ENCODE measurements at places on chromosomes 3 and 15.

DNA sequence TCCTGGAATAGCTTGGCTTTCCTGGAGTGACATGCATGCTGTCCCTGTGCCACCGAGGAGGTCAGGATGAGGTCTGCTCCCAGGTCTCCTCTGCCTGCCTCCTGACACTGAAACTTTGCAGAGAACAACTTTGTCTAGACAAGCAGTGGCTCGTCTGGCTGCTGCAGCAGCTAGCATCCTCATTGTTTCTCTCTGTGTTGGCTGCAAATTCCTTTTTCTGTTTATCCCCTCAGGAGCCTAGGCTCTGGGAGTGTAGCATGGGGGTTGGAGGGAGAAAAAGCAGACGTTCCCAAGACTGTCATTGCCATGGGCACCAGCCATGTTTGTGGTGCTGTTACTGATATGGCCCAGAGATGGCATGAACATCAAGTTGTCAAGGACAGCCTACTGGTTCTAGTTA, 208.7 kb upstream of the LRIG1 start:
- no peak for DNase-seq

GRCh38 chr3:161031134-161031533, 74.0 kb downstream of the B3GALNT1 start:
- no peak for DNase-seq

DNA sequence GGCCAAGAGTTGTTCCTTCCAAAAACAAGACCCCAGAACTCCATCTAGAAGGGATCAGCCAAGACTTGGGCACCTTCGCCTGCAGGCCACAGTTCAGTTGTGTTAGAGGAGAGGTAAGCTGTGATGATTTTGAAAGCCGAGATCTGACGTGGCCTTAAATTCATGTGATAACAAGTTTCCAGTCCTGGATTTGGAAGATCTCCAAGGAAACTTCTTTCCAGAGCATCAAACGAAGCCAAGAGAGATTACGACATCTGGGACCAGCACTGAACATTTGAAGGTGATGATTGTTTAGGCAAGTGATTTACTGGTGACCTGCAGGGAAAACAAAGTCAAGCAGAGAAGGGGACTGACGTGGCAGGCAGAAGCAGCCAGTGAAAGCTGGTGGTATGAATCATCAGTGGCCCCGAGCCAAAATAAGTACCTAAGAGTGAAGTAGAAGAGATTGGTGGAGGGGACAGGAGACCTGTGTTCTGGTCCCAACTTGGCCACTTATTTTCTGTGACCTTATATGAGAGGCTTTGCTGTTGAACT, 339.0 kb upstream of the PROK2 start:
- no peak for DNase-seq

DNA sequence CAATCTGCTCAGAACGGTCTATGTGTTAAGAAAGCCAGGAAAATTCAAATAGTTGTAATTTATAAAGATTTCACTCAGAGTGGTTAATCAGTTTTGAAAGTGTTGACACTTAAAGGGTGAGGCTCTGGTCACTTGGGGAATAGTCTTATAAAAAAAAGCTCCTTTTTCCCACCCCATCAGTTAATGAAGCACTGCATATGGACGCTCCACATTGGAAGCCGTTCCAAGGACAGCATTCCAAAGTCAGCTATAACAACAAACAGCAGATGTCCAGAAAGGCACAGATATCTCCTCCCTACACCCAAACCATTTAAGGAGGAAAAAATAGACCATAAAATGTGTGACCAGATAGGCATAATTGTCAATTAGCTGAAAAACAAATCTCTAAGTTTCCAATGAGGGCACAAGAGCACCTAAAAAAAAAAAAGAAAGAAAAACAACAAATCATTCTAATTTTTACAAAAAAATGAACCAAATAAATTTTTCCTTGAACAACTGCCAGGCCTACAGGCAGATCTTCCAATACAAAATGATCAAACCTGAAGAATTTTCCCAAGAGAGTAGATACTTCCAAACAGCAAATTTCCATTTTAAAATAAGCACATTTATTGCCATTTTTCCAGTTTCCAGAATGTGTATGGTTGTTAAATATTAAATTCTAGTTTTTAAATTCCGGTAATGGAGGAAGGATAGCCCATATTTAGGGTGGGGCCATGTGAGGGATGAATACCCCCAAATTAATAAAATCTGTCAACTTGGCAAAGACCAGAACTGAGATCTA, 198.3 kb downstream of the ERC2 start:
- DNase-seq, result no peak

- DNase-seq, result no peak
These were observed 97.1 kb upstream of the MYZAP start for GRCh38 chr15:57494581-57494980.

- no peak for DNase-seq
These were observed 82.7 kb downstream of the KCNMB2 start for GRCh38 chr3:178618896-178619295.

GRCh38 chr3:2266606-2267005, 167.9 kb downstream of the CNTN4 start:
- no peak for DNase-seq

GRCh38 chr3:161794551-161794950, 297.9 kb downstream of the OTOL1 start:
- DNase-seq, result no peak

DNA sequence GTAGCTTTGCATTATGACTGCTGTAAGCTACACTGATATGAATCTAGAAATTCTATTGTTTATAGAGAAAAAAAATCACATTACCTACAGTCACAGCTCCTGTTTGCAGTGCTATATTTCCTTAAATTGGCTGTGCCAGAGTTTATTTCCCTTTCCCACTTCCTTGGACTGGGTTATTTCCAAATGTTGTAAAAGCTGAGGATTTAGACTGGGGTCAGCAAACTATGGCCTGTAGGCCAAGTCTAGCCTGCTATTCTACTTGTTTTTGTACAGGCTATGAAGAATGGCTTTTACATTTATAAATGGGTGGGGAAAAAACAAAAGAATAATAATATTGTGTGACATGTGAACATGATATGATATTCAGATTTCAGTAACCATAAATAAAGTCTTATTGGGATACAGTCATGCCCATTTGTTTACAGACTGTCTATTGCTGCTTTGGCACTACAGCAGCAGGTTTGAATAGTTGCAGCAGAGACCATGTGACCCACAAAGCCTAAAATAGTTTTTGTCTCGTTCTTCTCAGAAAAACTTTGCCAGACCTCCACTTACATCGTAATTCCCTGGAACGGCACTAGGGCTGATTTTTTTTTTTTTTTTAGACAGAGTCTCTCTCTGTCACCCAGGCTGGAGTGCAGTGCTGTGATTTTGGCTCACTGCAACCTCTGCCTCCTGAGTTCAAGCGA, 7.8 kb downstream of the GLDN start:
- DNase-seq, result no peak

- DNase-seq, result no peak
These were observed 888 bp downstream of the TMEM115 start for GRCh38 chr3:50358355-50358910.

GRCh38 chr15:90079619-90080457, 22.4 kb downstream of the IDH2 start:
- DNase-seq, result no peak

GRCh38 chr3:134652886-134653630, 2.2 kb upstream of the KY start:
- DNase-seq, result no peak

DNA sequence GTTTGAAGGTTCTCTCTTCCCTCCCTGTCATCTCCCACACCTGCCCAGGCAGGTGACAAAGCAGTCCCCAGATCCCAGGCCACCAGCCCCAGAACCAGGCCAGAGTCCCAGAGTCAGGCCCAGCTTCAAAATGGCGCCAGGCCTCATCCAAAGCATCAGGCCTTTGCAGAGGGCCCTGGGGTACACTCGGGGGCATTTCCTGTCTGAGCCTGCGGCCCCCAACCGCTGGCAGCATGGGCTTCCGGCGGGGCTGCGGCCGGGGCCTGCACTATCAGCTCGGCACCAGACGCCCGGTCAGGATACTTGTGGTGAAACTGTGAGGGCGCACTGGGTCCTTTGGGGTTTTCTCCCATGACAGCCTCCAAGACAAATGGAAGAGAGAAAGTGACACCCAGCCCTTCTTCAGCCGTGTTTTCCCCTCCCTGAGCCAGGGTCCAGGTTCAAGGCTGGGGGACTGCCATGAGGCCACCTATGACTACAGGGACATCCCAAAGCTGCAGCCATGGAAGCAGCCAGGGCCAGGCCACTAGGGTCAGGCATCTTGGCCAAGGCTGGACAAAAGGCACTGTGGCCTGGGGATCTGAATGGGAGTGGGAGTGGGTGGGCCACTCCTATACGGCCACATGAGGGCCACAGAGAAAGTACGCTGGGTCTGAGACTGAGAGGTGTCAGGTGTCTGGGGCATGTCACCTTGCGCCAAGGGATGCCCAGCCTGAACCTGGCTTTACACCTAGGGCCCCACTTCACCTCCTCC, 33.9 kb downstream of the RPN1 start:
- no peak for DNase-seq

- DNase-seq, result no peak
These were observed 208.1 kb upstream of the PPP2R3A start for GRCh38 chr3:135757421-135757820.

GRCh38 chr3:171959532-171960089, 79.8 kb upstream of the FNDC3B start:
- DNase-seq, result no peak

DNA sequence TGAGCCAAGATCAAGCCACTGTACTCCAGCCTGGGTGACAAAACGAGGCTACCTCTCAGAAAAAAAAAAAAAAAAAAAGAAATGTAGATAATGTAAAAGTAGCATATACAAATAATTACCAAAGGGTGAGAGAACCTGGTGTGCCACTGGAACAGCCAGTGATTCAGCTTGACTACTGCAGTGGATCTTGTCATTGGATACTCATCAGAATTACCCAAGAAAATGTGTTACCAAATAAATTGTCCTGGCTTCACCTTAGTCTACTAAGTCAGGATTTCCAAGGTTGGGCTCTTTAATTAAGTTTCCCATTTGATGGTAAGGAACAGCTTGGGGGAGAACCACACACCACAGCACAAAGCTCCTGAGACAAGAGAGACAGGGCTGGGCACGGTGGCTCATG, 1.5 kb downstream of the NICN1 start:
- DNase-seq, result no peak

All from WTC11 (cell line).